ENCODE measurements at places on chromosomes 1 and 21. TPM values are rescaled to one million over a fixed set of nuclear protein-coding genes. Genes with fewer than 3 reads are reported as not detected.

SV2A gene
- 3.6 TPM for polyA plus RNA-seq

COL16A1 gene
- 109 TPM for polyA plus RNA-seq

LMOD1 gene
- 21.5 TPM for polyA plus RNA-seq

SH3D21 gene
- polyA plus RNA-seq, result 2.1 TPM

AUNIP gene
- polyA plus RNA-seq, result not detected

TAF5L gene
- 11.5 TPM for polyA plus RNA-seq

WDR64 gene
- polyA plus RNA-seq, result not detected

ASCL5 gene
- 0.20 TPM for polyA plus RNA-seq

SPATA46 gene
- 0.22 TPM for polyA plus RNA-seq

OR10Z1 gene
- 0.09 TPM for polyA plus RNA-seq

KCNK1 gene
- 1.9 TPM for polyA plus RNA-seq

KCNE2 gene
- polyA plus RNA-seq, result not detected

SELE gene
- polyA plus RNA-seq, result 5.4 TPM

TNFRSF18 gene
- 2.4 TPM for polyA plus RNA-seq

OLIG2 gene
- polyA plus RNA-seq, result not detected

EFNA1 gene
- polyA plus RNA-seq, result 22.7 TPM

GPR153 gene
- 15.5 TPM for polyA plus RNA-seq

CASP9 gene
- polyA plus RNA-seq, result 19.7 TPM

PLEKHM2 gene
- polyA plus RNA-seq, result 51.2 TPM

TTC24 gene
- polyA plus RNA-seq, result 0.19 TPM

SLC6A9 gene
- polyA plus RNA-seq, result not detected

SHISA4 gene
- polyA plus RNA-seq, result 85.1 TPM

NPL gene
- 8.3 TPM for polyA plus RNA-seq

CRTC2 gene
- 19.7 TPM for polyA plus RNA-seq

ORC1 gene
- 4.3 TPM for polyA plus RNA-seq

OPRD1 gene
- polyA plus RNA-seq, result 0.50 TPM

PHTF1 gene
- 16.4 TPM for polyA plus RNA-seq

FAM229A gene
- polyA plus RNA-seq, result 3.3 TPM

FAM72D gene
- 0.39 TPM for polyA plus RNA-seq

FAM131C gene
- 0.13 TPM for polyA plus RNA-seq

VANGL2 gene
- polyA plus RNA-seq, result 10.8 TPM

BRDT gene
- not detected for polyA plus RNA-seq

All from muscle of arm (tissue), 14 donors.